PC-9 (cell line): ENCODE measurements at places on chromosomes 7 and 10. TPM values are rescaled to one million over a fixed set of nuclear protein-coding genes. Genes with fewer than 3 reads are reported as not detected.

GRCh38 chr7:113083132-113083815 lies 3.4 kb downstream of the GPR85 start:
- no peak overlapping the region for H3K4me3 ChIP-seq
- no peaks in the 10 kb centered on the region; the same call in 1 of the 2 replicates for H3K4me1 ChIP-seq
- no peak overlapping the region for H3K27ac ChIP-seq
- no peaks in the 10 kb centered on the region for H3K36me3 ChIP-seq

DNA sequence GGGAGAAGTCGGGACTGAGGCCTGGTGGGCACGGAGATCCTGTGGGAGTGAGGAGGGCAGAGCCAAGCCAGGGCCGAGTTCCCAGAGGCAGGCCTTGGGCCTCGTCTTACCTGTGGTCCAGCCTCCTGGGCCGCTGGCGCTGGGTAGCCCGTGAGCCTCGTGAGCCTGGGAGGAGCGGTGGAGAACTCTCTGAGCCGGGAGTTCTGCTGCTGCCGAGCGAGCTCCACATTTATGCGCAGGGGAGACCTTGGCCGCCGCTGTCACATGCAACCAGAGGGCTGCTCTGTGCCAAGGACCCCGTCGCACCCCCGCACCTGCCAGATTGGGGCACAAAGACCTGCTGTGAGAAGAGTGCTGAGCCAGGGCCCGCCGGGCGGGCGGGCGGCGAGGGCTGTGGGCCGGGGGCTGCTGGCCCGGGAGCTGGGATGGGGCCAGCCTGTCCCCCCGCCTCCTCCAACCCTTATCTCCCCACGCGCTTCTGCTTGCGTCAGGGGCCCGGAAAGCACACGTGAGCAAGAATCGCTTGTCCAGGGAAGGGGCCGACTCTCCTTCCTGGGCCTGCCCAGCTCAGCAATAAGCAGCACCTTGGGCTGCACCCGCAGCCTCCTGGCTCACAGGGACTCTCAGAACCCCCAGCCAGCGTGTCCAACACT lies 10.2 kb downstream of the VENTX start:
- H3K4me1 ChIP-seq, result no peaks in the 10 kb centered on the region
- DNase-seq, result no peak
- no peak overlapping the region for H3K4me3 ChIP-seq
- no peak overlapping the region for H3K27ac ChIP-seq

DNA sequence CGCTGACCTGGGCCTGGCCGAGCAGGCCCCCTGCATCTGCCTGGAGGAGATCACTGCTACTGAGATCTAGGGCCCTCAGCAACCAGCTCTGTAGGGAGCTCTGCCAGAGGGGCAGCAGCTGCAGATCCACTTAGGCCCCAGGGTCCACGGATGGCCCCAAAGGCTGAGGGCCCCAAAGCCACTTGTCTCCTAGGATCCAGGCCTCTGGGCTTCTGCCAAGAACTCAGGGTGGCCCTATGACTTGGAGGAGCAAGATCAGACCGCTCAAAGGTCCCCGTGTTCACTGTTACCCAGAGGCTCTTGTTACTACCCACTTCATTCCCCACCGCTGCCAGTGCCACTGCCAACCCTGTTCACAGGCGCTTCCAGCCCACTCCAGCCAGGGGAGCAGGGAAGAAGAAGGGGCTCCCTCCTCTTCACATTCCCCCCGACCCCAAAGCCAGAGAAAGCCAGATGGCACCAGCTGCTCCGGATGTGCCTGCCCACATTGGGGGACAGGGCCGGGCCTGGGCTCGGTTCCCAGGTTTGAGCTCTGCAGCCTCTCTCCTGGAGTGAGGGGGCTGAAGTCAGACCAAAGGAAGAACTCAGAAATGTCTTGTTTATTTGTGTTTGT lies 7.6 kb downstream of the LZTS2 start:
- no peaks in the 10 kb centered on the region for H3K27me3 ChIP-seq
- no peaks in the 10 kb centered on the region for H3K36me3 ChIP-seq
- H3K4me1 ChIP-seq, result no peaks in the 10 kb centered on the region
- no peak overlapping the region for H3K4me3 ChIP-seq
- H3K27ac ChIP-seq, result no peak overlapping the region

GRCh38 chr7:94832051-94832450 lies 75.3 kb upstream of the PPP1R9A start:
- H3K27ac ChIP-seq, result no peak overlapping the region
- no peaks in the 10 kb centered on the region for H3K4me1 ChIP-seq
- no peak for DNase-seq
- no peaks in the 10 kb centered on the region for H3K36me3 ChIP-seq
- H3K27me3 ChIP-seq, result no peaks in the 10 kb centered on the region
- no peak overlapping the region for H3K4me3 ChIP-seq

DNA sequence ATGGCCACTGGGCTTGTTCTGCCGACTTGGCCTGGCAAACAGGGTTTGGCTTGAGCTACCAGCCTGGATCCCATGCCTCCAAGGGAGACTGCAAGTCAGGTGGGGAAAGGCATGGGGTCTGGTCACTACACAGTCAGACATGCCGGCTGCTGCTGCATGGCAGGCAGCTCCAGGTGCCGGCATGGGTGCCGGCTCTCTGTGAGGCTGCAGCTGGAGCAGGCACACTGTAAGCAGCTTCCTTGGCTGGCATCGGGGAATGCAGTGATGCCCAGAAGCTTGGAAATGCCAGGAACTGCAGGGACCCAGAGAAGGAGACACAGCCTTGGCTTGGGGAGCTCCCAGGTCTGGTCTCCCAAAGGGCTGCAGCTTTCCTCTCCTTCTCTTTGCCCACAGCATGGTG lies 305.5 kb upstream of the NRG3 start:
- H3K4me1 ChIP-seq, result no peaks in the 10 kb centered on the region
- DNase-seq, result no peak
- no peak overlapping the region for H3K27ac ChIP-seq
- H3K27me3 ChIP-seq, result no peaks in the 10 kb centered on the region
- no peaks in the 10 kb centered on the region for H3K36me3 ChIP-seq
- H3K4me3 ChIP-seq, result no peak overlapping the region

GRCh38 chr10:62095181-62096122 lies 173.2 kb downstream of the RTKN2 start:
- H3K27me3 ChIP-seq, result no peaks in the 10 kb centered on the region
- no peak for DNase-seq
- peaks cover 53% of the 10 kb centered on the region for H3K4me1 ChIP-seq
- 0 out of 2 replicates have a peak, but pooled peaks cover 5% of the 10 kb centered on the region for H3K36me3 ChIP-seq

PRTFDC1 gene
- 12.3 and 15.8 TPM in 2 replicates for total RNA-seq

GPRIN2 gene
- total RNA-seq, result 33.1 and 53.6 TPM in 2 replicates

ADAMTS14 gene
- 1.9 and 2.7 TPM in 2 replicates for total RNA-seq

SLC35G1 gene
- 3.7 and 4.1 TPM in 2 replicates for total RNA-seq

NKX1-2 gene
- total RNA-seq, result 1.6 and 2.9 TPM in 2 replicates

LRRC18 gene
- not detected in 2 replicates for total RNA-seq

GPR158 gene
- 9.0 and 12.2 TPM in 2 replicates for total RNA-seq
